Cardiac muscle cell (in vitro differentiated cells and primary cell): ENCODE measurements at places on chromosomes 6 and 20.

GRCh38 chr20:4512891-4513550 is 208.7 kb upstream of the PRND start:
- no peak for DNase-seq

DNA sequence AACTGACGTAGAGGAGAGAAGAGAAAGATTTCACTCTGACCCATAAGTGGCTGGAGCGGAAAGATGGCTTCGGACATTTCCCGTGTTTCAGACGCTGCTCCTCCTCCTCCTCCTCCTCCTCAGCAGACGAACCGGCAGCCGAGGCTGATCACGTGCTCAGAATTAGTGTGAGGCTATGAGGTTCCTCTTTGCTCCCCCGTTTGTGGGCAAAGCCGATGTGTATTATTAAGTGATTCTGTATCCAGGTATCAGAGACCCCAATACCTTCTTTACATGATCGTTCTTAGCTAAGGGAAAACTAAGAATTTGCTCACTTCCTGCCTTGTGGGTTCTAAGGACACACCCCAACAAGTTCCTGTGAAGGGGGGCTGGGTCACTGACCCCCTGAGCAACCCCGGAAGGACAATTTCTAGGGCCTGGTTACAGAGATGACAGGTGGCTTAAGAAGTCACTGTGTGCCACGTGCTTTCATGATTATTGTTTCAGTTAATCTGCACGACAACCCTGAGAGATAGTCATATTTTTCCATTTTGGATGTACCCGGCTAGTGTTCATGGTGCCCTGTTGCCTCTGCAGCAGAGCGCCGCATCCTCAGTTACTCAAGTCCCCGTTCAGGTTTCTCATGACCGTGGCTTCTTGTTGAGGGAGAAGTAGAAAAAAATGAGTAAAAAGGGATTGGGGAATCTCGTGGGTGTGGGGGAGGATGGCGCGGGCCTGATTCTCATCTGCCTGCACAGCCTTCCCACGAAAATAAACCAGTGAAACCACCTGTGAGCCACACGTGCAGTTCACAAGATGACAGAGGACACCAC is 671.8 kb downstream of the QKI start:
- no peak for DNase-seq

DNA sequence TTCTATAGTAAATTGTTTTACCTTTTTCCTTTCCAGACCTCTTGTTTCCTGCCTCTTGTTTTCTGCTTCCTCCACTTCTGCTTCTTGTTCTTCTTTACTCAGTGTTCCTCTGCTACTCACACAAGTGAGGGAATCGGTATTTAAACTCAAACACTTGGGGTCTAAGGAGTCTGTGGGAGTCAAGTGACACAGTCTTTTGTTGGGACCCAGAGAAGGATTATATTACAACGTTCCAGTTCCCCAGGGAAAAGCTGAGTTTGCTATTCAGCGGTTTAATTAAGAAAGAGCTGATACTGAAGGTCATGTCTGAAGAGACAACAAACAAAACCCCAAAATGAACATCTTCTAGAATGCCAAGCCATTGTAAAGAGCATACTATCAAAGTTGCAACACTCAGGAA is 107.8 kb upstream of the CITED2 start:
- DNase-seq, result no peak

DNA sequence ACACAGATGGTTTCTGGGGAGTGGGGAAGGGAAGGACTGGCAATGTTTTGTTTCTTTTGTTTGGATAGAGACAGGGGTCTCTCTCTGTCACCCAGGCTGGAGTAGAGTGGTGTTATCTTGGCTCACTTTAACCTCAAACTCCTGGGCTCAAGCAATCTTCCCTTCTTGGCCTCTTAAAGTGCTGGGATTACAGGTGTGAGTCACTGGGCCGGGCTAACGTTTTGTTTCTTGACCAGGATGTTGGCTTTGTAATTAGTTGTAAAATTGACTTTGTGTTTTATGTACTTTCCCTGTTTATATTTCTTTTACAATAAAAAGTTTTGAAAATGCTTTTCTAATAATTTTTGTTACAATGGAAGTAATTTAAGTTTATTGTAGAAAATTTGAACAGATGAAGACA is 10.9 kb downstream of the SPATS1 start:
- DNase-seq, result no peak

DNA sequence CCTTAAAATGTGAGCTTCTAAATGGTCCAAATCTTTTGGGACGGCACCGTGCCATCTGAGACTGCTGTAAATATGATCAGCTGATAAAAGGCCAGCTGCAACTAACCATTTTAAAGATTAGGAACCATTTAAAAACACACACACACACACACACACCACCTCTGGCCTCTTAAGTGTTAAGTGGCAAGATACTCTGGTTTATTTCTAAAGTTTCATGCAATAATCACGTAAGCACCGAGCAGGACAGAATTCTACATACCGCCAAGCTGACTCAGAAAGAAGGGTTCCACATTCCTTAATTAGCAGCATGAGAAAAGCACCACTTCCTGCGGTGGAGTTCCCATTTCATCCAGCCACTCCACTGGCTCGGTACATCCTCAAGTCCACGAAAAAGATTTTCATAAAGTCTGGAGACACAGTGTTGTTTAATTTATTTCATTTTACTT is 17.8 kb upstream of the ZNF217 start:
- peak; percentile 71 for DNase-seq

DNA sequence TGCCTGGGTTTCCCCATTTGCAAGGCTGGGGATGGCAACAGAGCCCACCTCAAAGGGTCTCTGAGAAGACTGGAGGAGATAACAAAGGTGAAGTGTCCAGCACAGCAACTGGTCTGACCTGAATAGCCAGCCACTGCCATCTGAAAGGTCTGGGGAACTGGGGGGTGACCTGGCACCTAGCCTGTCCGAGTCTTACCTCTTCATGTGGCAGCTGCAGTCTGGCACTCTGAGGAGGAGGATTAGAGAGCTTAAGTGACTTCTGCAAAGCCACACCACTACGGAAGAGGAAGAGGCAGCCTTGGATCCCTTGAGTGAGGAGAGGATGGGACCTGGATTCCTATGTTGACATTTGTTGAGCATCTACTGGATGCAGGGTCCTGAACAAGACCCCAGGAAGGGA is 22.2 kb downstream of the C20orf203 start:
- no peak for DNase-seq

GRCh38 chr20:58072695-58073671 is 155.5 kb downstream of the ANKRD60 start:
- DNase-seq, result no peak

GRCh38 chr6:6811128-6812009 is 222.8 kb downstream of the LY86 start:
- no peak for DNase-seq

- peak; percentile 89 for DNase-seq
These were observed 27.6 kb downstream of the SYNJ2 start for GRCh38 chr6:158009114-158009891.

- DNase-seq, result peak; percentile 76
These were observed 3.4 kb upstream of the ZNF292 start for GRCh38 chr6:87151781-87152525.
